NCI-H1105 (cell line): ENCODE measurements at places on chromosomes 13 and 19.
A peak's percentile ranks its signal among the peaks of the same experiment; 100 is the strongest.

- DNase-seq: no peak
Measured at GRCh38 chr13:35484384-35484783, 7.9 kb upstream of the MAB21L1 start.

- DNase-seq: no peak
Measured at GRCh38 chr13:72585254-72585653, 142.2 kb downstream of the MZT1 start.

GRCh38 chr19:47623151-47623920 is 14.4 kb downstream of the BICRA start:
- no peak for DNase-seq

- DNase-seq: no peak
Measured at GRCh38 chr19:54319892-54320670, 7.1 kb upstream of the LILRA5 start.

DNA sequence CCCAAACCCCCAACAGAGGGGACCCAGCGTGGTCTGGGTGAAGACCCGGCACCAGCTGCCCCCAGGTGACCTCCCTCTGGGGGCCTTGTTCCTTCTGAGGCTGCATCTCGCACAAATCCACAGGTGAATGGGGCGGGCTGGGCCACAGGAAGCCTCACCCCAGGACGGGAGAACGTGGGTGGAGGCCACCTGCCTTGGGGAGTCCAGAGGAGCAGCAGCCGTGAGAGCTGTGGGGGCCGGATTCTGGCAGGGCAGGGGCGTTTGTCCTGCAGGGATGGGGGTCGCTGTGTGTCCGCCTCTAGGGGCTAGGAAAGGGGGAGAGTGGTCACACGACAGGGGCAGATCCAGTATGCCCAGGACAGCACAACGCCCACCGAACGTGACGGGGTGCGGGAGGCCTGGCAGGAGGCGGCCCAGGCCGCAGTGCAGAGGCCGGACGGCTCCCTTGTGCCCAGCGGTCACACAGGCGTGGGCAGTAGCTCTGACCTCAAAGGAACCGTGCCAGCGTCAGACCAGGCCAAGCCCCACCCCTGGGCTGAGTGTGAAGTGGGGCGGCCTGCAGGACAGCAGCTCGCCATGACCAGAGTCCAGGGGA is 6.7 kb downstream of the POLR2E start:
- no peak for DNase-seq

- no peak for DNase-seq
Measured at GRCh38 chr13:103188713-103189326, 122.6 kb upstream of the SLC10A2 start.

DNA sequence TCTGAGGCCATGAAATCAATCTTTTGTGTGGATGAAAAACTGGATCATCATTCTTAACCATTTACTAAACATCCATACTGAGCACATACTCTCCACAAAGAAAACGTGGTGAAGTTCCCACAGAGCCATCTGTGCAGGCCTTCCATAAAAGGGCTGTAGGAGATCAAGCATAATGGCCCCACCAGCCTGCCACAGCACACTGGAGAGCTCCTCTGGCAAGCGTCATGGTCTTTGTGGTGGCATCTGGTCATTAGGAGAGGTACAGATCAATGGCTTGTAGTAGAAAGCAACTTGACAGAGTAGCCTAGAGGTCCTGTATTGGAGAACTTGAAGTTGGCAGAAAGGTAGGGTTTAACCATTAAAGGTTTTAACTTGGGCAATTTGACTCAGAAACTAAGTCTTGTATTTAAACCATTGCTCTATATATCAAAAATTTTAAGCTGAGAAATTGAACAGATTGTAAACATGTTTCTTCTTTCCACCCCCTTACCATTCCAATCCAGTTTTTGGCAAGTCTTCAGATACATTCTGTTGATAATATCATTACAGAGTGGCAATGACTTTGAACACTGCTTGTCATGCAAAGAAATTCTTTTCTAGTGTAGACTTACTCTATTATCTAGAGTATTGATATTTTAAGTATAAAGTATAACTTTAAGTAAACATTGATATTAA is 128.3 kb downstream of the LMO7 start:
- no peak for DNase-seq

- DNase-seq: no peak
Measured at GRCh38 chr19:34793565-34793964, 20.6 kb upstream of the ZNF599 start.

DNA sequence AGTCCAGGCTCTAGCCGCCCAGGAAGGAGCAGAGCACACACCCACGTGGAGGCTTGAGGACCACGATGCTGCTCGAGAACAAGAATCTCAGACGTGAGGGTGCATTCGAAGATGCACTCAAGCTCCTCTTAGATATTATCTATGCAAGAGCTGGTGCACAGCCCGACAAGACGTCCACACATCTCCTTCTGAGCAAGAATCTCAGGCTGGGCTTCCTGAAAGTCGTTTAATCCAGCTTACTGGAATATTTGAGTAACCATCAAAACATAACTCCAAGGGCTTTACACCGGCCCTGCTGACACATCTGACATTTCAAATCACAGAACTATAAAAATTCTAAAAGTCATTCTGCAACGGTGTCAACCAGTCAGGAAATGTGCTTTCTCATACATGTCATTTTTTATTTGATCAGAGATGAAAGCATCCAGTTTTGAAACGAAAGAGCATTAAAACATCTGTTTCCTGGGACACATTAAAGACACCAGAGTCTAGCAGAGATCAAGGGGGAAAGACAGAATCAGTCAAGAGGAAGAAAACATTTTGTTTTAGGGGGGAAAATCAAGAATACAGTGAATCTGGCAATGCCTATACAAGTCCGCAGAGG is 177.7 kb upstream of the IRS2 start:
- DNase-seq: no peak

- no peak for DNase-seq
Measured at GRCh38 chr19:40659566-40659965, 30.9 kb downstream of the NUMBL start.

DNA sequence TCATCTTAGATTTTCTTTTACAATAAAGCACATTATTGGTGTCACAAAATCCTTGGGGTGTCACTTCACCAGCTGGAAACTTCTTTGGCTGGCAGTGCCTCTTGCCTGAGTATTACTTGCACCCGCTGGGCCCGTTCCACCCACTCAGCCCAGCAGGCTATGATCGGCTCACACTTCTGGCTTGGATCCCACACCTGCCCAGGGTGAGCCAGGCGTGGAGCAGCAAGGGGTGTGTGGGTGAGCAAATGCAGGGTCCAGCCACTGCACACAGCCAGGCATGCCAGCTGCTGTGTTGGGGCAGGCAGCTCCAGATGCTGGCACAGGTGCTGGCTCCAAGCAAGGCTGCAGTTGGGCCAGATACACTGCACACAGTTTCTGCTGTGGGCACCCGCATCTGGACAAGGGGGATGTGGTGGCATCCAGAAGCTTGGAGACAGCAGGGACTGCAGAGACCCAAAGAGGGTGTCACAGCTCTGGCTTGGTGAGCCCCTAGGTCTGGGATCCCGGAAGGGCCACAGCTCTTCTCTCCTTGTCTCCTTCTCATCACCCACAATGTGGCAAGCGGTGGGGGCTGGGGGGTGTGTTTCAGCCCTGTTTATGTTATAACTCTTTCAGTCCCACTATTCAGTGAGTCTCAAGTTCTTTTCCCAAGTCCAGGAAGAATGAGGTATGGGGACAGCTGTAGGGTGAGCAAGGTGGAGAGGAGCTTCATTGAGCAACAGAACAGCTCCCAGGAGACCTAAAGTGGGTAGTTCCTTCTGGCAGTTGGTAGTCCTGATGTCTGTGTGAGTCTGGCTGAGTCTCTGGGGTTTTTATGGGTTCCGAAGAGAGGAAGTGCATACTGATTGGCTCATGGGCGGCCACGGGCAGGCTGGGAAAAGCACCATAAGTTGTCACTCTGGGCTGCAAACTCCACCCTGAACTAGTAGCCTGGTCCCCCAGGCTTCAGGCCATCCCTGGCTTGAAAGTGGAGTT is 25.3 kb upstream of the TBC1D4 start:
- DNase-seq: peak; percentile 44

DNA sequence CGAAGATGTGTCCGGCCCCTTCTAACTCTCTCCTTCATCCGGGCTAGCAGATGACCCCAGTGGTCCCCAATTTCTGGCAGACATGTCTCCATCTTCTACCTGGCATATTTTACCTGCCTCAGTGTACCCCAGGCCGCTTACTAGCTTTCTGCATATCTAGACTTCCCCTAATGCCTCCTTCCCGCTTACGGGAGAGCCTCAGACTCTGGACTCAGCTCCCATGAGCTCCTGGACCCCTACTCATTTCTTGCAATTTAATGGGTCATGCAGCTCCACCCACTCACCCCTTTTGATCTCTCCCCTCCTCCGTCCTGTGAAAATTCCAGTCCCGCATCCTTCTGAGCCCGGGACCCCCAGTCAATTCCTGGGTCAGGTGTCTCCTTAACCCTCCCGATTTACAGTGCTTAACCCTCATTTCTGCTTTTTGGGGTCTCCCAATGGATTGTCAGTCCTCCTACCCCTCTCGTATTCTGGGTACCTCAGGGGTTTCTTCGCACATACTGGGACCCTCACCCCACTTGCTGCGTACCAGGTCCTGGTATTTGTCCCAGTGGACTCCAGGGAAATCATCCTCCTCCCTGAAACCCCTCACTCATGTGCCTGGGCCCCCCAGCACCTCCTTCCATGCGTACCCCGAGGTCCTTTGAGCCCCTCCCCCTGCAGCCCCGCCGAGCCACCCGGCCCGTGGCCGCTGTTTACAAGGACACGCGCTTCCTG is 500 bp upstream of the JUNB start:
- DNase-seq: no peak

DNA sequence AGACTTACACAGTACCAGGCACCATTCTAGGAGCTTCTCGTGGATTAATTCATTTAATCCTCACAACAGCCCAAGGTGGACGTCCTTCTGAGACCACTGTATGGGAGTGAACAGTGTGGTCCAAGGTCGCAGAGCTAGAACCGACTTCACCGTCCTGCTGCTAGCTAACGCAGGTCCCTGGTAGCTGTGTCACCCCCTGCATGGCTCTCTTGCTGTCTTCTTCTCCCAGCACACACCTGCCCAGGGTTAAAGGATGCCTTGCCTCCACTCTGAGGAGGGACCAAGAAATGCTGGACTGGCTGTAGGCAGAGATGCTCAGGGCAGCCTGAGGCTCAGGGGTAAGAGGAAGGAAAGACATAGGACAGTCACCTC is 3.0 kb downstream of the AKT2 start:
- no peak for DNase-seq

DNA sequence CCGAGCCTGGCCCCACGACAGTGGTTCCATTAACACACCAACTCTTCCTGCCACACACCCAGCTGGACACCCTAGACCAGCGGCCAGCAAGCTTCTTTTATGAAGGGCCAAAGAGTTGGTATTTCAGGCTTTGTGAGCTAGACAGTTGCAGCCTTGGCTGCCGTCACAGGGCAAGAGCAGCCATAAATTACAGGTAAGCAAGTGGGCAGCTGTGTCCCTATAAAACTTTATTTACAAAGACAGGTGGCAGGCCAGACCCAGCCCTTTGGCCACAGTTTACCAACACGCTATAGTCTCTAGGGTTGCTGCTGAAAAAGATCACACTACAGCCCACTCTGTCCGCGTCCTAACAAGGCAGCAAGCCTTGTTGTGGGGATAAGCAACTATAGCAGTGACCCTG is 13.3 kb downstream of the ELL start:
- no peak for DNase-seq

- no peak for DNase-seq
Measured at GRCh38 chr13:34671137-34671536, 270.9 kb upstream of the NBEA start.

DNA sequence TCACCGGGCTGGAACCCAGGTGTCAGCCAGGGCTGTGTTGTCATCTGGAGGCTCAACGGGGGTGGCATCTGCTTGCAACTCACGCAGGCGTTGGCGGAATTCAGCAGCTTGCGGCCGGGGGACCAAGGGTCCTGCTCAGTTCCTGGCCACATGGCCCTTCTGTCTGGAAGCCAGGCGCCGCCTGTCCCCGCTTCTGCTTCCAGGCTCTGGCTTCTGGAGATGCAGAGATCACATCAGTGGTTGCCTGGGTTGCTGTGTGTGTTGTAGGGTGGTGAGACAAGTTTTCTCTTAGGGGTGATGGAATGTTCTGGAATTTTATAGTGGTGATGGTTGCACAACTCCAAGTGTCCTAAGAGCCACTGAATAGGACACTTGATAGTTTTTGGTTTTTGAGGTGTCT is 5.0 kb downstream of the ADAT3 start:
- DNase-seq: no peak

GRCh38 chr13:78934336-78934735 is 275.4 kb upstream of the OBI1 start:
- no peak for DNase-seq
